ENCODE measurements at places on chromosomes 11 and 22. TPM values are rescaled to one million over a fixed set of nuclear protein-coding genes. Genes with fewer than 3 reads are reported as not detected.

The E2F8 gene
- not detected for total RNA-seq

The NXPE1 gene
- total RNA-seq: 0.20 TPM

DNA sequence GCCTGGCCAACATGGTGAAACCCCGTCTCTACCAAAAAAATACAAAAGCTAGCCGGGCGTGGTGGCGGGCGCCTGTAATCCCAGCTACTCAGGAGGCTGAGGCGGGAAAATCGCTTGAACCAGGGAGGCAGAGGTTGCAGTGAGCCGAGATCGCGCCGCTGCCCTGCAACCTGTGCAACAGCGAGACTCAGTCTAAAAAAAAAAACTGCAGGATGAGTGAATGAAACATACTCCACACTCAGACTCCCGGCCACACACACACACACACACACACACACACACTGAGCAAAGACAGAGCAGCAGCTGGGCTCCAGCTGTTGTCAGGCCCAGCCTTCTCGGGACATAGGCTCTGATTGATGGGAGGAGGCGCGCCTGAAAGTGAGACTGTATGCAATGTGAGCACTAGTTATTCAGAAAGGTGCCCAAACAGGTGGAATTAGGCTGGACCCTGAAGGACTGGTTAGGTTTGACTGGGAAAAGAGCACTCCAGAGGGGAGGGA is 1.5 kb upstream of the PLEKHA7 start:
- H3K4me3 ChIP-seq: no peak overlapping the region
- H3K27ac ChIP-seq: no peak overlapping the region
- no peak for DNase-seq
- peaks cover 4% of the 10 kb centered on the region for H3K4me1 ChIP-seq
- peaks cover 8% of the 10 kb centered on the region for H3K27me3 ChIP-seq

DNA sequence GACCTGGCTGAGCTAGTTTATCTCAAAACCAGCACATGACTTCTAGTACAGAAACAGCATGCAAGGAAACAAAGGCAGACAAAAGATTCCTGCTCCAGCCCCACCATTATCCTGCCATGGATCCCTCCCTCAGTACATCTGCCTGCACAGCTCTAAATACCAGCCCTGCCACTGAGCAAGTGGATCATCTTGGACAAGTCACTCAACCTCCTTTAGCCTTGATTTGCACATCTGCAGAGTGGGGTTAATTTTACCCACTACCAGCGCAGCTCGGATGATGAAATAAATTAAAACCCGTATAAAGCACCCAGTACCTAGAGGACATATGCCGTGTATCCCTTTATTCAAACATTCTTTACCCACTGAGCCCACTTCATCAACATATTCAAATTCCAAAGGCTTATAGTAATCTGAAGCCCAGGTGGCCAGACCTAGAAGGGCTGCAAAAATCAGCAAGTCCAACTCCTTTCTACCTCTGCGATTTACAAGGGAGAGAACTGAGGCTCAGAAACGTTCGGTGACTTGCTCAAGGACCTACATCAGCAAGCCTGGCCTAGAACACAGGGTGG is 7.5 kb downstream of the SYN3 start:
- no peaks in the 10 kb centered on the region for H3K36me3 ChIP-seq
- peaks cover 17% of the 10 kb centered on the region for H3K27me3 ChIP-seq
- no peak overlapping the region for H3K4me3 ChIP-seq
- H3K4me1 ChIP-seq: no peaks in the 10 kb centered on the region
- DNase-seq: no peak

DNA sequence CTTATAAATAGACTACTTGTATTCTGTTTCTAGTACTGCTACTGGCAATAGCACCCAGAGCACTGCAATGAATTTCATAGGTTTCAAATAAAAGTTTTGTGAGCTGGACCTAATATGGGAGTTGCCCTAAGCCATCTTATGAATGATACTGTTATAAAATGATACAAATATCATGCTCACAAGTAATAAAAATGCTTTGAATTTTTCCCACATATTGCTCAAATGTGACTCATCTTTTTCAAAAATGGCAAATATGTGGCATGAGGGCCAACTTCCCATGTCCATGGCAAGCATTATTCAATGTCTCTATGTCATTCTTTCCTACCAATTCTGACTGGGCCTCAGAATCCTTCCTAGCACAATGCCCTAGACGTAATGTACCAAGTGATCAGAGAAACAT is 137.6 kb downstream of the TRPC6 start:
- no peaks in the 10 kb centered on the region for H3K36me3 ChIP-seq
- H3K27me3 ChIP-seq: no peaks in the 10 kb centered on the region
- no peak overlapping the region for H3K4me3 ChIP-seq
- DNase-seq: no peak
- no peak overlapping the region for H3K27ac ChIP-seq

DNA sequence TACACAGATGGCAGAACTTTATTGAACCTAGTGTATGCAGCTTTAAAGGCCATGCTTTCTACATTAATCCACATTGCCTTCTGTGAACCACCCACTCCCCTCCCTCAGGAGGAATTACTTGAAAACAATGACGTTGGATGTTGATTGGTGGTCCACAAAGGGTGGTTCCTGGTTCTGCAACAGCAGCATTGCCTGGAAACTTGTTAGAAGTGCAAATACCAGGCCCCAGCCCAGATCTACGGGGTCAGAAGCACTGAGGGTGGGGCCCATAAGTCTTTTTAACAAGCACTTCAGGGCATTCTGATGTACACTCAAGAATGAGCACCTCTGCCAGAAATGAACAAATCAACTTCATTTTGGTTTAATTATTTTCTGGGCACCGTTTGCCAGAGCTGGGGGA is 91.0 kb downstream of the ISX start:
- no peak overlapping the region for H3K4me3 ChIP-seq
- peaks cover 5% of the 10 kb centered on the region for H3K27me3 ChIP-seq
- no peaks in the 10 kb centered on the region for H3K4me1 ChIP-seq
- DNase-seq: no peak
- H3K27ac ChIP-seq: no peak overlapping the region

Measured in gastrocnemius medialis (tissue), 4 donors.